ENCODE measurements at places on chromosomes 4 and X.
A peak's percentile ranks its signal among the peaks of the same experiment; 100 is the strongest.

GRCh38 chrX:43676971-43677572, 21.0 kb downstream of the MAOA start:
- DNase-seq = no peak

DNA sequence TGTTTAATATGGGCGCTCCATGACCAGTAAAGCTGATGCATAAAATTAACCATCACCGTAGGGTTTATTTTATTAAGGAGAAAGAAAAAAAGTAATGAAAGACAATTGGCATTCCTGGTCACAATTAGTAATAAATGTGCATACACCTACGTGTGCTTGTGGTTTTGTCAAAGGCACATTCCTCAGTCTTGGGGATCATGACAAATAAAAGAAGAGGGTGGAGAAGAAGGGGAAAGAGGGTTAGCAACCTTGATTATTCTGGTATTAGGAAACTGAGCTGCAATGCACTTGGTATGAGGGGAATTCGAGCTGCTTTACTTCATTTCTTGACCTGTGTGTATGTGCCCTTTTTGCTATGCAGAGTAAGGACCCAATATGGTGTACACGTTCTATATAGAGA, 1798.3 kb upstream of the PCDH7 start:
- DNase-seq = no peak

GRCh38 chrX:8346060-8346459, 118.6 kb upstream of the VCX3B start:
- no peak for DNase-seq

DNA sequence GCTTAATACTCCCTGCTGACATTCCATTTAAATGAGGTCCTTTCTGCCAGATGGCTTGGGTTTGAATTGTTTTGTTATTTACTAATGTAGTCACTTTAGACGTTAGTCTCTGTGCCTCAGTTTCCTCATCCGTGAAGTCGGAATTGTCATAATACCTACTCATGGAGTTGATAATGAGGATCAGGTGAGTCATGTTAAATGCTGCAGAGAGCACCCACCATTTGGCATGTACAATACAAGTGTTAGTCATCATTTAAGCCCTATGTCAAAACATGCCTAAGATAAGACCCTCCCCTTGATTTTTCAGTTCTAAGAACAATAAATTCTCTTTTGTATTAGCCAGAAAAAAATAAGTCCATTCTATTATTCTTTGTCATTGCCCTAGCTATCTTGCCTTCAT, 534.8 kb upstream of the HTR2C start:
- DNase-seq = no peak

DNA sequence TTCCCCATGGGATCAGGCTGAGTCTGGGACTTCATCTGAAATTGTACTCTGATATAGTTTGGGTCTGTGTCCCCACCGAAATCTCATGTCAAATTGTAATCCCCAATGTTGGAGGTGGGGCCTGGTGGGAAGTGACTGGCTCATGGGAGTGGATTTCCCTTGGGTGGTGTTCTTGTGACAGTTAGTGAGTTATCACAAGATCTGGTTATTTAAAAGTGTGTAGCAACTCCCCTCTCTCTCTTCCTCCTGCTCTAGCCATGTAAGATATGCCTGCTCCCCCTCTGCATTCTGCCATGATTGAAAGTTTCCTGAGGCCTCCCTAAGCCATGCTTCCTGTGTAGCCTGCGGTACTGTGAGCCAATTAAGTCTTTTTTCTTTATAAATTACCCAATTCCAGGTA, 61.0 kb downstream of the RASGEF1B start:
- no peak for DNase-seq

GRCh38 chr4:153763404-153763803, 3.6 kb upstream of the RNF175 start:
- DNase-seq = no peak

- DNase-seq = no peak
Observed at GRCh38 chrX:115060013-115060412, 42.6 kb upstream of the IL13RA2 start.

- DNase-seq = no peak
Observed at GRCh38 chr4:6502147-6502546, 29.7 kb upstream of the PPP2R2C start.

- DNase-seq = no peak
Observed at GRCh38 chr4:185966997-185967775, 101.8 kb upstream of the TLR3 start.

- peak; percentile 24 for DNase-seq
Observed at GRCh38 chr4:26267087-26267486, 53.7 kb upstream of the RBPJ start.

DNA sequence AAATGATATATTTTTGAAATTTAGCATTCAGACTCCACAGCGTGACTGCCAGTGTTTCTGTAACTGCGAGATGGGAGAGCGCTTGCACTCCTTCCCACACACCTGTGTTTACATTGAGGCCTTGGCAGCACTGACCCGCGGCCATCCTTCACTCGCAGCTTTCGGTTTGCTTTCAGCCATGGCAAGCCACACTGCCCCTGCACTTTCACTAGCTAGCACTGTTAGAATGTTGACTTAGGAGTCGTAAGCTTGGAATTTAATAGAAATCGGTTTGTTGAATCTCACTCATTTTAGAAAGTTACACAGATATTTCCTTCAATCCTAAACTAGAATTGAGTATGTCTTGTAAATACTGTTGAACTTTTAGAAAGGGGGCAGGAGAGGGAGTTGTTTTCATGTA, 136.2 kb downstream of the CFAP299 start:
- no peak for DNase-seq

GRCh38 chrX:51837921-51838320, 55.5 kb upstream of the MAGED1 start:
- peak; percentile 22 for DNase-seq

- DNase-seq = no peak
Observed at GRCh38 chr4:13349096-13349495, 135.0 kb downstream of the RAB28 start.

DNA sequence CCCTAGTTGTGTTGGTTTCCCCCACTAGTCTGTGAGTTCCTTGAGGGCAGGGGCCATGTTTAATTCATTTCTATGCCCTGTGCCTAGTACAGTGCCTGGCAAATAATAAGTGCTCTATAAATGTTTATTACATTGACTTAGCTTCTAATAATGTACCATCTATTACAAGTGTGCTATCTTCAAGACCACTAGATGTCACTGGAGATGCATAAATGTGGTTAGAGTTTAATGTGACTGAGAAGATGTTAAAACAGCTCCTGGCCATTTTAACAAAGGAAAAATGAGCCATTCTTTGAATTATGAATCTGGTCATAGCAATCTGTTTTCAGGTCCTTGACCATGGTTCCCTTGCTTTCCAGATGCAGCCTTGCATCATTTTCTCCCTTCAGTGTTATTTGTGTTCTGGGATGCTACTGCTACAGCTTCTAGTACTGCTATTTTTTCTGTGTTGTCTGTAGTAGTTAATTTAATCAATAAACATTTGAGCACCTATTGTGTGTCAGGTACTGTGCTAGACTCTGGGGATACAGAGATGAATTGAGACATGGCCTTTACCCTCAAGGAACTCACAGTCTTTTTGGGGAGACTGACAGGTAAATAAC, 43.2 kb downstream of the SLC9A6 start:
- no peak for DNase-seq

DNA sequence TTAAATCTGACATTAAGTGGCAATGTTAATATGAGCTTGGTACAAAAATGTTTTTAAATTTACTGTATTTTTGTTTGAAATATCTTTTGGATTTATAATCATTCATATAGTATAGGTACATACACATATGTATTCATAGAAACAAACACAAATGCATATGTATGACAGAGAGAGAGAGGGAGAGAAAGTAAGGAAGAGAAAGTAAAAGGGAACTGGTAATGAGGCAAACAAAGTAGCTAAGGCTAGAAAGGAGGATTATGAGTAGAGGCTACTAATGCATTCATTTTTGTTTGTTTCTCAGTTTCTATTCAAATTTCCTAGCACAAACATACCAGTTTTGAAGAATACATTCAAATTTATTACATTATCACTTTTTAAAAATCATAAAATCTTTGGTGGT, 132.4 kb downstream of the GLRA3 start:
- DNase-seq = no peak

- no peak for DNase-seq
Observed at GRCh38 chrX:26442340-26442739, 226.4 kb downstream of the MAGEB5 start.

All from GM04504 (cell line).